ENCODE measurements at places on chromosomes 16 and 17.

- DNase-seq: no peak
These were observed 163.5 kb downstream of the CCT6B start for GRCh38 chr17:34797720-34798119.

GRCh38 chr17:15278380-15278779 lies 13.3 kb upstream of the PMP22 start:
- no peak for DNase-seq

DNA sequence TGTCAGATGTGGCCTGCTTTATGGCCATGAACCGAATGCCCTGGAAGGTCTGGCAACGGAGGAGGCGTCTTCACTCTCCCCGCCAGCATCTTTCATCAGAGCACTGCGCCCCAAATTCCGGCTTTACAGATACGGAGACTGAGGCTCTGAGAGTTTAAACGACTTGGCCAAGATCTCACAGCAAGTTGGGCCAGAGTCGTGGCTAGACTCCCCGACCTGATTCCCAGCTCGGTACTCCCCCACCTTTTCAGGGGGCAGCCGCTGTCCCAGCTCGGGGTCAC lies 1.7 kb downstream of the NGFR start:
- no peak for DNase-seq

- peak; percentile 62 for DNase-seq
These were observed at the start of gene ABHD15 for GRCh38 chr17:29566473-29567303. ABHD15 (minus strand) TSS chr17:29567037; CDS start chr17:29566966, 71 bp downstream.

DNA sequence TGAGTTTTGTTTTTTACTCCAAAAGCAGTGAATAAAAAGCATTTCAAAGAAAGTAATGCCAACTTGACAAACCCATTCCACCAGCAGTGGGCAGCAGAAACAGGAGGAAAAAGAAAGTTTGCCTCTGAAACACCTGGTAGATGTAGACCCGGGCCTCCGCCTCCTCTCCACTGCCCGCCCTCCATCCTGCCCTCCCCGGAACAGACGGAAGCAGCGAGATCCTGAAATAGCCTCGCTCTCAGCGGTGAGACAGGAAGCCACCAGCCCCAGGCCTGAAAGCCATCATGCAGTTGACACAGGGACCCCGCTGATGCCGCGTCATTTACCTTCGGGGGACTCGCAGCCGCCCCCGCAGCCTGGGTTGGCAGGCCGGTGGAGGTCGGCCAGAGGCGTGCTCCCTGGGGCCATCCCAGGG lies 67.8 kb downstream of the C16orf78 start:
- peak; percentile 30 for DNase-seq

GRCh38 chr16:55747785-55748184 lies 85.1 kb downstream of the CES1 start:
- no peak for DNase-seq

- no peak for DNase-seq
These were observed 213.9 kb downstream of the C16orf78 start for GRCh38 chr16:49587511-49587910.

GRCh38 chr16:11755022-11755760 lies 12.5 kb upstream of the TXNDC11 start:
- no peak for DNase-seq

Measured in glutamatergic neuron (in vitro differentiated cells).